Activated naive CD4-positive, alpha-beta T cell treated with anti-CD3 and anti-CD28 coated beads, Interleukin-2, amount 50 U/mL, for 72 hours (primary cell): ENCODE measurements at places on chromosomes 4 and X.

- DNase-seq, result no peak
These were observed 40.2 kb upstream of the CD99 start for GRCh38 chrX:2650865-2651264.

DNA sequence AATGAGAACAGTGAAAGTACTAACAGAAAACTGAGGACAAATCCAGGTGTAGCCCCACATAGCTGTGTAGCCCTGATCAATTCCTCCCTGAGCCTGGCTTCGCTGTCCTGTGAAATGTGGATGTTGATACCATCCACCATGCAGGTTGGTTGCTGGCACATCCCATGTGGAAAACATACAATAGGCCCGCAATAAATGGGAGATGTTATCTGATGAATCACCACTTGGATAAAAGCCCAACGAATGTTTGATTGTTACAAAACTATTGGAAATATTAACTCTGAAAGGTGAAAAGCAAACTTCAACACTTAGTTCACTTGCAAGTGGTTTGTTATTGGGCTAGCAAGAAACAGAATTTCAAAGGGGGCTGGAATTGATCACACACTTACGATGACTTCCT lies 186.3 kb upstream of the FTHL17 start:
- DNase-seq, result no peak

- DNase-seq, result no peak
These were observed 50.8 kb upstream of the SETD7 start for GRCh38 chr4:139606579-139607501.

DNA sequence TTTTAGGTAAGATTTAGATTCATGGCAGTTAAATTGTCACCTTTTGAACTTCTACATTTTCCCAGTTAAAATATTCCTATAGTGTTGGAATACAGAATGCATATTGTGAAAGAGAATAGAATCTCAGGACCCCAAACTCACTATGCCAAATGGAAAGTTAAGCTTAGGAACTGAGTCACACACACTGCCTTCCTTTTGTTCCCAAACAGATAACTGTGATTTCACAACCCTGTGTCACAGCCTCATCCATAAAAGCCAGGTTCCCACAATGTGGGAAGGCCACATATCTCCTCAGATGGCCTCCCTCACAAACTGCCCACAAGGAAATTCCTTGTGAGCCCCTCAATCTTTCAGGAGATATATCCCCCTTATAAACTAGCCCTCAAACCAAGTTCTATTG lies 94.7 kb upstream of the HPF1 start:
- DNase-seq, result no peak

- DNase-seq, result no peak
These were observed 613 bp downstream of the GLRB start for GRCh38 chr4:157076578-157076947.

DNA sequence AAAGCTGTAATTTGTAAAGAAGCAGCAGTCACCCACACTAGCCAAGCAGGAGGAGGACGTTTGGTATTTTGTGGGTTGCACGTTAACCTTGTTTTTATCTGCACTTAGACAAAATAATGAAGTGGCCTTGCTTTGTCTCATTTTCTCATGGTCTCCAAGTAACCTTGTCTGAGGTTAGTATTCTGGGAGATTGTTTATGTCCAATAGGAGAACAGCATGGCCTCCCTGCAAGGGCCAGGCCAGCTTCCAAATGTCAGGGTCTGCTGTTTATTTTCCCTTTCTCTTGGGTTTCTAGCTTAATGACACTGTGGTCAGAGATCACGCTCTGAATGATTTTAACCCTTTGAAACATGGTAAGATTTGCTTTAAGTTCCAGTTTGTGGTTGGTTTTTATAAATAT lies 29.9 kb downstream of the PNMA6E start:
- no peak for DNase-seq

- DNase-seq, result peak; percentile 13
These were observed 220.4 kb downstream of the SPRY1 start for GRCh38 chr4:123616951-123617461.

DNA sequence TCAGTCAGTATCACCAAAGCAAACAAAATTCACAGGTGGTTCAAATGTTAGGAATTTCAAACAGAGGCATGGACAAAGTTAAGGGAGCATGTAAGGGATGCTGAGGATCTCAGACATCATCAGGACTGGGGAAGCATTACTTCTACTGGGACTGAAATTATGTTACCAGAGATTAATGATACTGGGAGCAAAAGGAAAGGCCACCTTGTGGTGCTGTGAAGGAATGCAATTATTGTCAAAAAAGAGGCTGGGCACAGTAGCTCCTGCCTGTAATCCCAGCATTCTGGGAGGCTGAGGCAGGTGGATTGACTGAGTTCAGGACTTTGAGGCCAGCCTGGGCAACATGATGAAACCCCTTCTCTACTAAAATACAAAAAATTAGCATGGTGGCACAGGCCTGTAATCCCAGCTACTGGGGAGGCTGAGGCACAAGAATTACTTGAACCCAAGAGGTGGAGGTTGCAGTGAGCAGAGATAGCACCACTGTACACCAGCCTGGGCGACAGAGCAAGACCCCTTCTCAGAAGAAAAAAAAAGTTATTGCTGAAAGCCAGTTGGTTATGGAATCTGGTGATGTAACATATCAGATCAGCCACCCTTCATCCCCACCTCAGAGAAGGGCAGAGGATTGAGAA lies 954.3 kb downstream of the PCDH7 start:
- no peak for DNase-seq

DNA sequence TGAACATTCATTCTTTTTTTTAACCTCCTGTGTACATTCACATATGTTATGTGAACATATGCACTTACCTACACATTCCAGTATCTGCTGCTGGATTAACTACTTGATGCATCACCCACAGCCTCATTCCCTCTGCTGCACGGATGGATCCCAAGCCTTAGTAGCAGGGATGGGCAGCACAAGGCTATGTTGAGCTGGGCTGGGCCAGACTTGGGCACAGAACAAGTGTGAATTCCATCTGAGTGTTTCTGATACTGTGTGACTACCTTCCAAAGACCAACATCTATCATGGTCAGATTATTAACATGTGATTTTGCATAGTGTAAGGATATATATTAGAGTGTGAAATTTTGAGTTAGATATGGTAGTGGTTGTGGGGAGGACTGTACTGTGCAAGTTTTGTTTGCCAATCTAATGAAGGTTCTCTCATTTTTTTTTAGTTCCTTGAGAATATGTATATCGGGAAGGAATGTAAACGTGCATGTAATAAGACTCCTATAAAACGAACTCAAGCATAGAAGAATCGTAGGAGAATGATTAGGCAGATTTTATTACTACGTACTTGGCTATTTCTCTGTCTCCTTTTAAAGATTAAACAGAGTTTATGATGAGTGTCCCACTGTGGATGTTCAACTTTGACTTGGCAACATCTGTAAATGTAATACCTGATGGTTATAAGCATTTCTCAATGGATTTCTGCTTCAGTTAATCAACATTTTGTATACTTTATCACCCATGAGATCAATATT lies 23.4 kb upstream of the STBD1 start:
- DNase-seq, result no peak

GRCh38 chrX:135009838-135010237 lies 12.5 kb downstream of the RTL8B start:
- no peak for DNase-seq

DNA sequence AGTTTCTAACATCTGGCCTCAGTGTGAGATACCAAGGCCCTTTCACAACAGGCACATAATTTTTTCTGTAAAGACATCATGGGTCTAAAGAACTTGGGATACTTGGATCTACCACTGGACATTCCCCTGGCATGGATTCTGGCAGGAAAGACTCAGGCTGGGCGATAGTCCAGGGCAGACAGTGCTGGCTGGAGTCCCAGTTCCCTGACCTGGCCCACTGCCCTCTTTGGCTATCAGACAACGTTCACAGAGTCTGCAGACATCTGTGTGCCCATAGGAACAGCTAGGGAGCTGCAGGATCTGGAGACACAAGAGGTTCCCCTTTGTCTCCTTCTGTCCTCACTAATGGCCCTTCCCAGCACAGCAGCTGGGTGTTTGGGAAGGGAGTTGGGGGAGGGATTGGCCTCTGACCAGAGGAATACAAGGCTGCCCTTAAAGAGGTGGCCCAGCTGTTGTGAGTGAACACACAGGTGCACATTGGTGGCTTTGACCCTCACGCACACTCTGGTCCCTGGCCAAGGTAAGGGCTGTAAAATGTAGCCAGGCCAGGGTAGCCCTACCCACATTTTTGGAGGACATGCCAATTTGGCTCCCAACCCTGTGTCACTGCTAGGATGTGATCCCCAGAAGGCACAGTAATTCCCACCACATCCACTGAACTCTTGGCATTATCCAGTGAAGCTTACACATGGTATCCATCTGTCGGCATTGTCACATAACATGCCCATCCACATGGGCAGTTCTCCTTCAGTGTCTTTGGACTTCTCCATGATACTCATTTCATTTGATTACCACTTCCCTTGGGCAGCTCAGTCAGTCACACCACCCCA lies 72.3 kb downstream of the SOX3 start:
- DNase-seq, result no peak

- DNase-seq, result no peak
These were observed 48.5 kb downstream of the SMAD1 start for GRCh38 chr4:145530189-145530588.

DNA sequence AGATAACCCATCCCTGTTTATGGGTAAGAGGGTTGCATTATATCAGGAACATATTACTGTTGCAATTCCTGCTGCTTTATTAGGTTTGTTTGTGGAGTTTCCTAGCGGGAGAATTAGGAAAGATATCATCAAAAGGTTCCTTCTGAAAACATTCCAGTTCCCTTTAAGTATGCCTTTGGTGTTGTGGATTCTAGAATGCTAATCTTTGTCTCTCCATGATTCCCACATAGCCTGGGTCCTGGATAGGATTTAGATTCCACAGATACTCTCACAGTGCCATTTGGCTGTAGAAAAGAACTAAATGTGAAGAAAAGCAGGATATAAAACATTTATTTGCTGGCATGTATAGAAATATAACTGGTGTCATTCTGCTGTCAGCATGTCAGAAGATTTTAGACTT lies 338.7 kb downstream of the PCDH18 start:
- DNase-seq, result no peak

- no peak for DNase-seq
These were observed 96.5 kb upstream of the MAOA start for GRCh38 chrX:43559644-43560043.

DNA sequence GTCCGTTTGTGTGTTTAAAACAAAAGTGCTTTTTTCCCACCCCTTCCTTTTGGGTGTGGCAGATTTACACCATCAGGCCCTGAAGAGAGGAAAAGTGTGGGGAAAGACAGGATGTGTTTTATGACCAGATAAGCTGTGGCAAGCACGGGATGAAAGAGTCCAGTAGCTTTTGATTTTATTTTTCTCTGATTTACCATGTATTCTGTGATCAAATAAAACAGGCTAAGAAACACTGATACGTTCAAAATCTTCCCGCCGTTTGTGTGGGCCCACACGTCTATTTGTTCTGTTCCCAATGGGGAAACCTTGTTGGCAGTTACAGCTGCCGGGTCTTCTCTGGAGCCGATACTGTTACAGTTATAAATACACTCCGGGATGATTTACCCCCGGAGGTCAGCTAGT lies 10.8 kb downstream of the LRP2BP start:
- no peak for DNase-seq

DNA sequence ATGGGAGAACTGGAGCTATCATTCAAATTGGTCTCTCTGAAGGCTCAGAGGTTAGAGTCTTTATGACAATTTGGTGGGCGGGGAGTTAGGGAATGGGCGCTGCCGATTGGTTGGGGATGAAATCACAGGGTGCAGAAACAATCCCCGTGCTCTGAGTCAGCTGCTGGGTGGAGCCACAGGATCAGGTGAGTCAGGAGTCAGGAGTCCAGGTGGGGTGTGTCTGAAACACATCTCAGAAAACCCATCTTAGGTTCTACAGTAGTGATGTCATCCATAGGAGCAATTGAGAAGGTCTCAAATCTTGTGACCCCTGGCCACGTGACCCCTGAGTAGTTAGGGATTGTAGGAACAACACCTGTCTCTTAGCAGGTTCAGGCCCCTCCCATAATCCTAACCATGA lies 41.6 kb upstream of the TLR3 start:
- no peak for DNase-seq

GRCh38 chrX:40581336-40581920 lies 658 bp downstream of the ATP6AP2 start:
- DNase-seq, result no peak

DNA sequence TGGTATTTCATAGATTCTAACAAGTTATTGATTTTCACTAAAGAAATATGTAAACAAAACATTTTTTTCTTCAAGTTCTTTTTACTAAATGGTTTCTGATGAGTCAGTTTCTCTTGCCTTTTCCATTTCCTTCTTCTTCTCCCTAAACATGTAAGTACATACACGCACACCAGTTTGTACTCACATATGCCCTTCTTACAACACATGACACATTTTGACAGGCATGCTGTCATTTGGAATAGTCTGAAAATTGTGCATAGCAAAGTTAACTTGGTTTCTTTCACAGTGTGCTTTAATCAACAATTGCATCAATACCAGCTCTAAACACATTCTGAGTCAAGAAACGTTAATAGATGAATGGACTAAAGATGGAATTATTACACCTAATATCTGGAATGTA lies 35.1 kb downstream of the PRSS12 start:
- no peak for DNase-seq

DNA sequence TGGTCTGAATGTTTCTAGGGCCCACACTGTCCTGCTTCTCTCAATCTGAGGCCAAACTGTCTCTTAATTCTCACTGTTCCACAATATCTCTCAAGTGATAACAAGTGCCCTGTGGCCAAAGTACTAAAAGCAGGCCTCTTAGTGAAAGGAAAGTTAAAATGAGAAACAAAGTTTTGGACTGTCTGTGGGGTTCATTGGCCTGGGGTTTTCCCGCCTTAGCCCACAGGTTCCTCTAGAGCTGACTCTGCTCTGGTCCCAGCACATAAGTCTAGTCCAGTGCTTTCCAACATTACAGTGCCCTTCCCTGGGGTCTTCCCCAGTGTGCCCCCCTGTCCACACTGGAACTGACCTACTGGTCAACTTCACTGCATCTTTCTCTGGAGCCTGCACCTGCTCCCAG lies 6.3 kb downstream of the MAGEB1 start:
- no peak for DNase-seq

- DNase-seq, result no peak
These were observed 34.5 kb downstream of the ZFX start for GRCh38 chrX:24184018-24184417.

DNA sequence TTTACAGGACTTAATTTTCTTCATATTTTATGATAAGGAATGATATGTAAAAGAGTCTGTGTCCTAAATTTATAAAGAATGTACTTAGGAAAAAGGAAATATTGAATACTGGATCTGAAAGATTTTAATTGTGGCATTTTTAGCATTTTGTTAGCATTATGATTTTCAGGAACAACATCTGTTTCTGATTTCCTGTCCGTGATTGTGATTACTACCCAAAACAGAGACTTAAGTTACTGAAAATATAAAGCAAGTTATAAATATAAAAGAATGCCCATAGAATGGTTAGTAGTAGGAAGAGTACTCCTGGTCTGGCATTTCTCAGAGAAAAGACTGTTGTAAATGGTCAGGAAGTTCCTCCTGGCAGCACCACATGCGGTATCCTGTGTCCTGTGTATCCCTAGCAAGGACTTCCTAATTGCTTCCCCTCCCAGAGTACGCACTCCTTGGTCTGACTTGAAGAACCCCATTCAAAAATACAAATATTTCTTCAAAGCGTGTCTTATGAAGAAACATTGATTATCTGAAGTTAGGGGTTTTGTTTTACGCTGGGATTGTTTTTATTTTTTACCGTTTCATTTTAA lies 88.9 kb downstream of the RS1 start:
- DNase-seq, result no peak

GRCh38 chrX:5176766-5177165 lies 1051.9 kb downstream of the NLGN4X start:
- no peak for DNase-seq
